ENCODE measurements at places on chromosomes 5 and 9.

DNA sequence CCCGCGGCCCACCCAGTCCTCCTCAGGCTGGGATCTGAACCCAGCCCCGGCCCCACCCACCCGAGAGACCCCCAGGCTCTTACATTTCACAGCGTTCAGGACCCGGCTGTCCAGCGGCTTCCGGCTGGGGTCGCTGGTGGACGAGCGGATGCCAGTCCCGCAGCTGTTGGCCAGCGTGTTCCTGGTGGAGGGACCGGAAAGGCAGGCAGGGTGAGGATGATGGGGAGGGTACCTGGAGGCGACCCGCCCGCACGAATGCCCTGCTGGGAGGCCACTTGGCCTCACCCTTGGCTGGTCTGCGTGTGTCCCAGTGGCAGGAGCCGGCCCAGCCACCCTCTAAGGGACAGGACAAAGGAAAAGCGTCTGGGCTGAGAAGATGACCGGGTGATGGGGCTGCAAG is 51.9 kb upstream of the UBAC1 start:
- no peak for DNase-seq

- DNase-seq = no peak
Observed at GRCh38 chr9:71607461-71607881, 160.8 kb downstream of the CEMIP2 start.

- no peak for DNase-seq
Observed at GRCh38 chr9:122212473-122213004, 16.2 kb downstream of the LHX6 start.

DNA sequence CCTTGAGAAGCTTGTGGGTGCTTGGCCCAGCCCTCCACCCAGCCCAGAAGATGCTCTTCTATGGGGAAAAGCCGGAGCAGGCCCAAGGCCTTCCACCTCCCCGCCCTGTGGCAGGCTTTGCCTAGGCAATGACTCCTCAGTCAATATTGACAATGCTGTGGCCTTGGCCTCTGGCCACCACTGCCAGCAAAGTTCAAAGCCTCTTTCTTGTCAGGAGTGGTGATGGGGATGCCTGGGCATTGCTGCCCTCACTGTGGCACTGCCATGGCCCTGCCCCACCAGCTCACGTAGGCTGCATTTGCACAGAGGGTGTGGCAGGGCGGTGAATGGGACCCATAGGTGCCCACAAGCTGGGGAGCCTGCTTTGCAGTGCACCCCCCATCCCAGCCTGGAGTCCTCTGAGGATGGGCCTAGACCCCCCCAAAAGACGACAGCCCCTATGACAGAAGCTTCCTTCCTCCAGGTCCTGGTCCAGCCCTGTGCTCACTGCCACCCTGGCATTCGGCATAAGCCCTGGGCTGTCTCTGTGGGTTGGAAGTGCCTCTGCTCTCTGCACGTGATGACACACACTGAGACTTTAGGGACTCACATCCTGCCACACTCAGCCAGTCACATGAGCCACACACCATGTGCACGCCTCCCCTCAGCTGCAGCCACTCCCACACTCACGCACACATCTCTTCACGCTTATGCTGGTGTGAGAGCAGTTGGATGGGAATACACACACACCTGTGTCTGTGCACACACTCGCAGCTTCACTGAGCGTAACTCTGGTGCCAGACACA is 31.1 kb downstream of the MORN5 start:
- no peak for DNase-seq

DNA sequence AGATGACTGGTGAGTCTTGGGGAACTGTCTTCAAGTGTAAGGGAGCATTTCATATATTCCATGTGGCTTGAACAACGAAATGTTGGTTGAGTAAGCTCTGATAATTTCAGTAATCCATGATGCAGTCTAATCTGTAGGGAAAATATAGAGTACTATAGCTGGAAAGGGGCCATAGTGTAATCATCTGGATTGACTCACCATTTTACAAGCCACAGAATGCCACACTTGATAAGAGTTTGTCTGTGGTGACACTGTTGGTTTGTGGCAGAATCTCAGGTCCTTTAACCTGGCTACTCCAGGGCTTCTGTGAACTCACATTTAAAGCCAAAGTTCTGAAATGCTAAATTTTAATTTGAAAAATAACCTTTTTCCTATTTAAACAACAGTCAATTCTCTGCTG is 16.3 kb upstream of the MAML1 start:
- no peak for DNase-seq

GRCh38 chr9:83707518-83707767 is 315 bp downstream of the UBQLN1 start:
- DNase-seq = peak; percentile 72

DNA sequence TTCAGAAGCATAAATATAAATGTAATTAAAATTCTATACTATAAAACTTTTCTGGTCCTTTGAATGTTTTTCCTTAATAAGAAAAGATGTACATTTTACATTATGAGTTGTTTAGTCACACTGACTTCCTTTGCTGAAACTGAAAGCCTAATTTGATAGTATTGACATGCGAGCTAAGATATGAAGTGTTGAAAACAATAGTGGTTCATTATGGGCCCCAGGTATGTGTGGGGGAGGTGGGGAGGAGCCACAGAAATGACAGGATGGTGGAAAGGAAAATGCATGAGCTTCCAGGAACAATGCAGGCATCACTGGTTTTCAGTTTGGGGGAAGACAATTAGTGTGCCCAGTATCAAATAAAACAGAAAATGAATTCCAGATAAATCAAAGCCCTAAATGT is 35.4 kb upstream of the RLN1 start:
- no peak for DNase-seq

DNA sequence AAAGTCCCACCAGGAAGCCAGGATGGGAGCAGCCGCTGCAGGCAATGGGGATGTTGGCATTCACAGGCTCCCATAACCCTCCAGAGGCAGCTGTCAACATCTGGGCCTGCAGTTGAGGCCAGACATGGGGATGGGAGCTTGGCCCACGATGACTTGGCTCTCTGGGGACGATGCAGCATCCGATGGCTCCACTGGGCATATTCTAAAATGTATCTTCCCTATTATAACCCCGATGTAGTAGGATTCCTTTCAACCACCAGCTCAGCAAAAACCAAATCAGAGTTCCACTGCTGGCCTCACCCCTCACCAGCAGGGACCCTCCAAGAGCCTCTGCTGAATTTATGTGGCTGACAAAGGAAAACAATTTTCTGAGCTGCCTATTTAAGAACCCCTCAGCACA is 7.1 kb downstream of the SPRY4 start:
- no peak for DNase-seq

DNA sequence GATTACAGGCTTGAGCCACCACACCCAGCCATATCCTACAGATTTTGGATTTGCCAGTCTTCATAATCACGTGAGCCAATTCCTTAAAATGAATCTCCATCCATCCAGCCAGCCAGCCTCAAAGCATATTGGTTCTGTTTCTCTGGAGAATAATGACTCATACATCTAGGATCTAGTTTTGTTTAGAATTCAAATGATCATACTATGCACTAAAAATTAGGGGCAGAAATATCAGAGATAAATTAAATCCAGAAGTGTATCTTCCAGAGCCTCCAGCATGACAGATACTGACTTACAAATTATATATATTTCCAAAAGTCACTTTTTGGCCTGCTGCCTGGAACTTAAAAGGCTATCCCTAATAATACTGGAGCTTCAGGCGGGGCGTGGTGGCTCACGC is 119.1 kb upstream of the NR5A1 start:
- peak; percentile 75 for DNase-seq

- DNase-seq = no peak
Observed at GRCh38 chr9:20713172-20713571, 29.1 kb downstream of the FOCAD start.

DNA sequence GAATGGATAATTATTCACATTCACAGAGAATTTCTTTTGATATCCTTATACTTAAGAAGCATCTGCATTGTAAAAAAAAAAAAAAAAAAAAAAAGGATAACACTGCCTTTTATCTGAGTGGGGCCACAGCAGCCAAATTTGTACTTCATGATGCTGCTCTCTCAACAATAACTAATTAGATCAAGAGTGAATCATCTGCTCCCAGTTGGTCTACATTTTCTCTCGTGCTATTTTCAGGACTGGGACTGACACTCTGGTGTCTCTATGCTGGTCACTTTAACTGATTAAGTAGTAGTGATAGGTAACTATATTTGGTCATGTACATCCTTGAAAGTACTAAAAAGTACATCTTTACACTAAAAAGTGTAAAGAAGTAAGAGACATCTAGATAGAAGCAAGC is 90.1 kb downstream of the RFX3 start:
- no peak for DNase-seq

DNA sequence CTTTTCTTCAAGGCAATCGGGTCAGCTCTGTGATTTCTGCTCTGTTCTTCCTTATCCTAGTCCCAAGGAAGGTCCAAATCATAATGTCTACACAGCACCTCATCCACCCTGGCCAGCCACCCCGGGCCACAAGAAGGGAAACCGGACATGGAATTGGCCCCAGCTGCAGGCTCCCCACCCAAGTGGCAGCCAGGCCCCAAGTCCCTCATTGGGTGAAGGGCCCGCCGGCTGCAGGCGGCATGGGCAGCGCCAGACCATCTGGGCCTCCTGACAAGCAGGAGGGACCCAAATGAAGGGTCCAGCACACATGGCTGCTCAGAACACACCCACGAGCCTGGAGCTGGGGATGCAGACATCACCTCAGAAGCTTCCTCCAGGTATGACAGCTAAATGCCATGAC is 33.7 kb downstream of the BICD2 start:
- DNase-seq = no peak

- DNase-seq = no peak
Observed at GRCh38 chr9:90309809-90310520, 332.7 kb downstream of the DIRAS2 start.

DNA sequence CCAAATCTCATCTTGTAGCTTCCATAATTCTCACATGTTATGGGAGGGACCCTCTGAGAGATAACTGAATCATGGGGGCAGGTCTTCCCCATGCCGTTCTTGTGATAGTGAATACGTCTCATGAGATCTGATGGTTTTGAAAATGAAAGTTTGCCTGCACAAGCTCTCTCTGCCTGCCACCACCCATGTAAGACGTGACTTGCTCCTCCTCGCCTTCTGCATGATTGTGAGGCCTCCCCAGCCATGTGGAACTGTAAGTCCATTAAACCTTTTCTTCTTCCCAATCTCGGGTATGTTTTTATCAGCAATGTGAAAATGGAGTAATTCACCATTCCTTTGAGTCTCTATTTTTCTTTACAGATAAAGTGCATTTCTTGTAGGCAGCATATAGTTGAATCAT is 66.9 kb upstream of the FNIP1 start:
- DNase-seq = no peak

- no peak for DNase-seq
Observed at GRCh38 chr9:124231095-124231737, 26.5 kb upstream of the NEK6 start.

- no peak for DNase-seq
Observed at GRCh38 chr5:139925650-139926640, 117.2 kb downstream of the NRG2 start.

DNA sequence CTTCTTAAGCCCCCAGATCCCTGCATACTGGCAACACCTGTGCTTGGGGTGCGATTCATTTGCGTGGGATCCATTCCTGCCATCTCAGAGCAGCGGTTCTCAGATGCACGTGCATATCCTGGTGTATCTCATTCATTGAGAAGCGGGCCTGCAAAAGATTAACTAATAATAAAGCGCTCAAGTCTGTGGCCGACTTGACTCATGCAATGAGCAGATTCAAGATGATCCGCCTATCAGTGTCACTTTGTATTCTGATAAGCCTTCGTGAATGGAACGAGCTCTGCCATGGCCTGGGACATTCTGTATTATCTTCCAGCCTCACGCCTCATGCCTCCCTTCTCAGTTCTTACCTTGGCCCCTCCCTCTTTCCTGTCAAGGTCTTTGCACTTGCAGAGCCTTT is 22.3 kb downstream of the C1QTNF2 start:
- DNase-seq = no peak

DNA sequence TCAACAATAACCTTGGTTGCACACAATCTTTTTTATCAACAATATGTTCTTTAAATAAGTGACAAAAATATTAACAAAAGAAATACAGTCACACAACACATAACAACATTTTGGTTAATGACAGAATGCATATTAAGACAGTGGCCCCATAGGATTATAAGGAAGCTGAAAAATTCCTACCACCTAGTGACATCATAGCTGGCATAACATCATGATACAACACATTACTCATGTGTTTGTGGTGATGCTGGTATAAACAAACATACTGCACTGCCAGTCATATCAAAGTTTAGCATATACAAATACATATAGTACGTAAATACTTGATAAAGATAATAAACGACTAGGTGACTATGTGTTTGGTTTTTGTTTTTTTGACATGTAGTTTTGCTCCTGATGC is 344.8 kb upstream of the POU5F2 start:
- DNase-seq = no peak

DNA sequence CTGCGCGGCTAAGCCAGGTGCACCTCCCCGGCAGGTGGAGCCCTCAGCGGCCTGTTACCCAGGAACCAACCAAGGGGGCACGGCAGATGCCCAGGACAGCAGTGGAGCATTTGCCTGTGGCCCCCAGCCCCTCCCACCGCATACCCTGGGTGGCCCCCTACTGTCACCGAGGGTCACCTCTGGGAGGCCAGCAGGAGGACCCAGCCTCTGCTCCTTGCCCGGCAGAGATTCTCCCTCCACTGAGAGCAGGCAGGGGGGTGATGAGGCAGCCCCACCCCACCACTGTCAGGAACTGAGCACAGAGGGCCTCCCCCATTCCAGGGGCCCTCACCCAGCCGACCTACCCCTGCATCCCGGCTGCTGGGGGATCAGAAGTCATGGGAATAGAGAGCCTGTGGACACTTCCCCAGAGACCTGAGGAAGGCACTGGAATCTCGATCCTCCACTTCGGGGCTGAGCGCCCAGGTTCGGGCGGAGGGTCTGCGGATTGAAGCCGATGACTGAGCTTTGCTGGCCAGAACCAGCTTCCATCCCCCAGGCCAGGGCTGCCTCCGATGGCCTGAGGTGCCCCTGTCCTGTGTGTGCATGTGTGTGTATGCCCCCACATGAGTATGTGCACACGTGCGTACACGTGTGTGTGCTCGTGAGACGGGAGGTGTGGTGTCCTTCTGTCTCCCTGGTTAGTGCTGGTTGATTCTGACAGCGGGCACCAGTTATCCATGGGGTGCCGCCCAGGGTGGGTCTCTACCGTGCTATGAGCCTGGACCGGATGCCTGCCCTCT is at the start of gene QRFP:
TSS of gene QRFP (minus strand) at position 580 of the 782 bp plus-strand sequence. CDS start 2,974 bp downstream, outside the sequence.
- no peak for DNase-seq

DNA sequence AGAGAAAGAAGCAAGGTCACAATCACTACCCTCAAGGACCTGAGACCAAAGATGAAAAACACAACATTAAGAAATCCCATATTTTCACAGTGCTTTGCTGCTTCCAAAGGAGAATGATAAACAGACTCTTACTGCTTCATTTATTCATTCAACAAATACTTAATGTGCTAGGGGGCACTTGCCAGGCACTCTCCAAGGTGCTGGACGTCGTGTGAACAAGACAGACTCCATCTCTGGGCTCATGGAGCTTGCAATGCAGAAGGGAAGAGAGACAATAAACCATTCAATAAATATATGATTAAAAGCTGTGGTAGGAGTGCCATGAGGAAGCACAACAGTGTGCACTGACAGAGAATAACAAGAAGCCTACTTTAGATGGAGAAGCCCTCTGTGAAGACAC is 327.7 kb downstream of the CDK5RAP2 start:
- DNase-seq = no peak

All from fibroblast of upper back skin (primary cell).